ENCODE measurements at places on chromosomes 13 and 19. TPM values are rescaled to one million over a fixed set of nuclear protein-coding genes. Genes with fewer than 3 reads are reported as not detected.

OPA3 gene
- total RNA-seq, result 5.1 TPM

HS6ST3 gene
- not detected for total RNA-seq

MKNK2 gene
- 507 TPM for total RNA-seq

KCNC3 gene
- under 0.01 TPM for total RNA-seq

FGF21 gene
- total RNA-seq, result not detected

OVOL3 gene
- total RNA-seq, result not detected

ZNF99 gene
- not detected for total RNA-seq
